ENCODE measurements at places on chromosomes 16 and 17. TPM values are rescaled to one million over a fixed set of nuclear protein-coding genes. Genes with fewer than 3 reads are reported as not detected.

HAS3 gene
- total RNA-seq = 0.10 TPM

DNA sequence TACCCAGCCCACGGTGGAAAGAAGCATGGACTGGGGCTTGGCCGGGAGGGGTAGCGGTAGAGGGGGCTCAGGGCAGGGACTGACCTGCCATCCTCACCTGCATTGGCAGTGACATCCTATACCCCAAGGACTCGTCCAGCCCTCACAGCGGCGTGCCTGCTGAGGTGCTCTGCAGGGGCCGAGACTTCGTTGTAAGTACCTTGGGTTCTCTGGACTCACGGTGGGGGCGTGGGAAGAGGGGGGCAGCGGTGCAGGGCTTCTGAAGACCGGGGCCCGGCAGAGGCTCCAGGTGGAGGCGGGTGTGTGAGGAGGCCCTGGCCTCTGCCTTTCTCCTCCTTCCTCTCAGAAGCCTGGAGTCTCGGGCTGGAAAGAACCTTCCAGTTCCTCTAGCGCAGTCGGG is 25.5 kb downstream of the POLR3E start:
- no peak for DNase-seq

GRCh38 chr17:63480826-63481487 is 4.1 kb downstream of the ACE start:
- DNase-seq = no peak

DNA sequence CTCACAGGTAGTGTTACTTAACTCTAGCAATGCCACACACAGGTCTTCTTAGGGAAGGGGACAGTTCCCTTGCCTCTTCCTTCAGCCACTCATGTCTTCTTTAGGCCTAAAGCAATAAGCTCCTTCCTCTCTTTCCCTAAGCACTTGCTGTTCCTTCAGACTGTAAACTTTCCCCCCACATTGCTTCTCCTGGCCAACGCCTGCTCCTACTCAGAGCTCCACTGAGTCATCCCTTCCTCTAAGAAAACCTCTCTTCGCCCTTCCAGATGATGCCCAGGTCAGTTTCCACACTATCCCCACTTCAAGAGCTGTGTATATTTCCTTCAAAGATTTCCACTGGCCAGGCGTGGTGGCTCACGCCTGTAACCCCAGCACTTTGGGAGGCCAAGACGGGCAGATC is 12.5 kb upstream of the EPOP start:
- DNase-seq = no peak

GRCh38 chr16:70437017-70437581 is 1.8 kb downstream of the ST3GAL2 start:
- no peak for DNase-seq
